ENCODE measurements at places on chromosomes 2 and 18.

- no peak for DNase-seq
Measured at GRCh38 chr2:31125918-31126695, 12.1 kb downstream of the GALNT14 start.

DNA sequence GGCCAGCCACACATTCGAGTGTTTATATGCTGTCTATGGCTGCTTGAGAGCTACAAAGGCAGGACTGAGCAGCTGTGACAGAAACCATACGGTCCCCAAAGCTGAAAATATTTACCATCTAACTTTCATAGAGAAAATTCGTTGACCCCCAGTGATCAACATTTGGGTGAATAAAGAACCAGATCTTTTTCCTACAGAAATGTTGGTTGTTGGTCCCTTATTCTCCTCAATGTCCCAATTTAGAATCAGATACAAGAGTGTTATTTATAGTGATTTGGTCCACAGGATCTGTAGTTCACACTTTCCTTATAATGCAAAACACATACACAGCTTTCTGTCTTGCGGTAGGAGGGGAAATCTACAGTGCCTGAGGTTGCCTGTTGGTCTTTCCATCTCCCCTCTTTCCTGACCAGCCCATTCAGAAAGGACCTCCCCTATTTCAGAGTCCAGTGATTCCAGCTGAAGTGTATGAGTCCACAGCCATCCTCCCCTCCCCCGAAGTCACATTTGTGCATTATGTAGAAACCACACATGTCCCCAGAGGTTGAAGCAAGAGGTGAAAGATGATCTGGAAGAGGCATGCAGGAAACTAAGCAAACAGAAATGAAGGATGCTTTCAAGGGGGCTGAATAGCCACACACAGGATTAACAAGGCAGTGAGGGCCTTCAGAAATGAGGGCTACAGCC lies 61.9 kb downstream of the SPRED2 start:
- DNase-seq: no peak

- DNase-seq: no peak
Measured at GRCh38 chr2:173462892-173463840, 108.5 kb downstream of the CDCA7 start.

DNA sequence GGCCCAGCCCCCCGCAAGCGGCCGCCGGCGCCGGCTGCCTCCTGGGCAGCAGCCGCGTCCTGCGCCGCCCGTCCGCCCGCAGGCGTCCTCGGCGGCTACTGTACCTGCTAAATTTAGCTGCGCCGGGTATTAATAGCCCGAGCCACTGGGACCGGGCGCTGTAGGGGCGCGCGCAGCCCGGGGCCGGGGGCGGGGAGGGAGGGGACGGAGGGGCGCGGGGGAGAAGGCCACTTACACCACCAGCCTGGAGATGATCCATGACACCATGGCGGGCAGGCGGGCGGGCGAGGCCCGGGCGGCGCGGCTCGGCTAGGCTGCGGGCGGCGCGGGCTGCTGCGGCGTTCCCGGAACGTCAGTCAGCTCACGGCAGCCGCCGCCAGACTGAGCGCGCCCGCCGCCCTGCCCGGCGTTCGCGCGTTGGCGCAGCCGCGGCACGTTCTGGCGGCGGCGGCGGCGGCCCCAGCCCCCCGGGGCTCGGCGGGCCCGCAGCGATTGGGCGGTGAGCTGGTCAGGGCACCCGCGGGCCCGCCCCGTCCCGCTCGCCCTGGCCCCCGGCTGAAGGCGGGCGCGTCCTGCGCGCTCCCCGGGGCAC lies at the start of gene REEP1:
Gene REEP1, minus strand, starts transcription at position 383 of the 592 bp plus-strand sequence. Its CDS starts 116 bp downstream, at position 267.
- no peak for DNase-seq

- no peak for DNase-seq
Measured at GRCh38 chr2:186599186-186599778, 9.4 kb downstream of the ITGAV start.

GRCh38 chr2:1729242-1729641 lies 15.1 kb downstream of the PXDN start:
- DNase-seq: no peak

GRCh38 chr18:28972333-28972907 lies 795.5 kb upstream of the CDH2 start:
- no peak for DNase-seq

- DNase-seq: no peak
Measured at GRCh38 chr2:165895974-165896373, 57.6 kb downstream of the TTC21B start.

All from stimulated activated CD4-positive, alpha-beta T cell treated with anti-CD3 and anti-CD28 coated beads, Interleukin-12 subunit alpha, Interleukin-12 subunit beta, amount 100 ng/mL, for 24 hours (primary cell).